ENCODE measurements at places on chromosomes 7 and 10.

GRCh38 chr10:43942096-43942850 lies 293.6 kb upstream of the ZNF32 start:
- DNase-seq = peak; percentile 18

GRCh38 chr10:2048337-2048973 lies 311.1 kb upstream of the ADARB2 start:
- DNase-seq = no peak

- DNase-seq = peak; percentile 33
Observed at GRCh38 chr7:149209518-149210269, 14.3 kb downstream of the ZNF282 start.

GRCh38 chr7:101302641-101303101 lies 18.9 kb downstream of the IFT22 start:
- DNase-seq = no peak

- no peak for DNase-seq
Observed at GRCh38 chr7:139619367-139619657, 95.8 kb downstream of the CLEC2L start.

DNA sequence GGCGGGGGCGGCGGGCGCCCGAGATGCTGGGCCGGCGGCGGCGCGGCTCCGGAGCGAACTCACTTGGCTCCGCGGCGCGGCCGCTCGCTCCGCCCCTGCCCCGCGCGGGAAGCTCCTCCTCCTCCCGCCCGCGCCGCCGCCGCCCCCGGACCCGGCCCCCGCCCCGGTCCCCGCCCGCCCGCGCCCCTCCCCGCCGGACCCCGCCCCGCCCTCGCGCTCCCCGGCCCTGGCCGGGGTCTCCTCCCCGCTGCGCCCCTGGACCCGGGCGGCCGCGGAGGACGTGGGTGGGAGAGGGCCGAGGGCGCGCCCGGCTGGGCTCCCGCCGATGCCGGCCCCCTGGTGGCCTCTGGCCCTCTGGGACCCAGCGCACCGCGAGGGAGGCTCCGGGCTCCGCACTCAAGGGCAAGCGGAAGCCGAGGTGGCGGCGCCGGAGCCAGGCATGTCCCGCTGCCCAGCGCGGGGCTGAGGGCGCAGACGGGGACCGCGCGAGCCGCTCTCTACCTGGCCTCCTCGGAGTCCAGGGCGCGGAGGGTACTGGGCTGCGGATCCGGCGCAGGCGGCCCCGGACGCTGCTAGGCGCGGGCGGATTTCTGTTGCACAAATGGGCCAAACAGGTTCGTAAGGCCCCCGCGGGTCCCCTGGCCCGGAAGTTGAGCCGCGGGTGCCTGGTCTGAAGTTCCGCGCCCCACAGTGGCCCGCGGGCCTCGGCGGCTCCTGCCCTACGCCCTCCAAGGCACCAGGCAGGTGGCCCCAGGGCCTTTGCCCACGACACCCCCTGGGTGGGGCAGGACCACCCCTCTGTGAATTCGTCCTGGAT lies at the start of gene TCERG1L:
Gene TCERG1L, minus strand, starts transcription at position 61 of the 817 bp plus-strand sequence. CDS start 86 bp downstream, outside the sequence.
- DNase-seq = no peak

GRCh38 chr10:69318867-69319727 lies 40.8 kb downstream of the HK1 start:
- no peak for DNase-seq

GRCh38 chr7:50793120-50793946 lies 10.6 kb upstream of the GRB10 start:
- DNase-seq = no peak

DNA sequence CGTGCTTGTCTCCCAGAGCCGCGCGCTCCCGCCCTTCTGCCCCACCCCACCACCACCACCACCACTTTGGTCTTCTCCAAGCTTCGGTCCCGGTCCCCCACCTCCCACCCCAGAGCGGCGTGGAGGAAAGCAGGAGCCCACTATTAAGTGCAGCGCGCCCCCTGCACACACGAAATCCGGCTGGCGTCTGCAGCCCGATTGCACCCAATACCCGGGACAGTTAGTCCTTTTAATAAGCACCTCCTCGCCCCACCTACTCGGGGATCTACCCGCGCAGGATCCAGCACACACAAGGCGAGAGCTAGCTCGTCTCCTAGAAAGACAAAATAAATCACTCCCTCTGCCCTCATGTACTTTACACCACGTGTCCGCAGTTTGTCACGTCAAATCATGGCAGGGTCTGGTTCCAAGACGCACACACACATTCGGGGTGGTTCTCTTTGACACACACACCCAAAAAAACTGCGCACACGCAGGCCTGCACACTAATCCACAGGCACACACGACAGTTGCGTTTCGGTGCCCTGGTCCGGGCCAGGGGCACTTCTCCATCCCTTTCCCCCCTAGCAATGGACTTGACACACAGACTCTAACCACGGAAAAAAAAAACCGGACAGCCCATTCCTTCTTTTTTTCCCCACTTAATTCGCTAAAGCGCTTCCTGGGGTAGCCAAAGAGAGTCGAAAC lies 1.6 kb downstream of the SFMBT2 start:
- no peak for DNase-seq

- DNase-seq = no peak
Observed at GRCh38 chr7:30968747-30969603, 5.2 kb downstream of the GHRHR start.

DNA sequence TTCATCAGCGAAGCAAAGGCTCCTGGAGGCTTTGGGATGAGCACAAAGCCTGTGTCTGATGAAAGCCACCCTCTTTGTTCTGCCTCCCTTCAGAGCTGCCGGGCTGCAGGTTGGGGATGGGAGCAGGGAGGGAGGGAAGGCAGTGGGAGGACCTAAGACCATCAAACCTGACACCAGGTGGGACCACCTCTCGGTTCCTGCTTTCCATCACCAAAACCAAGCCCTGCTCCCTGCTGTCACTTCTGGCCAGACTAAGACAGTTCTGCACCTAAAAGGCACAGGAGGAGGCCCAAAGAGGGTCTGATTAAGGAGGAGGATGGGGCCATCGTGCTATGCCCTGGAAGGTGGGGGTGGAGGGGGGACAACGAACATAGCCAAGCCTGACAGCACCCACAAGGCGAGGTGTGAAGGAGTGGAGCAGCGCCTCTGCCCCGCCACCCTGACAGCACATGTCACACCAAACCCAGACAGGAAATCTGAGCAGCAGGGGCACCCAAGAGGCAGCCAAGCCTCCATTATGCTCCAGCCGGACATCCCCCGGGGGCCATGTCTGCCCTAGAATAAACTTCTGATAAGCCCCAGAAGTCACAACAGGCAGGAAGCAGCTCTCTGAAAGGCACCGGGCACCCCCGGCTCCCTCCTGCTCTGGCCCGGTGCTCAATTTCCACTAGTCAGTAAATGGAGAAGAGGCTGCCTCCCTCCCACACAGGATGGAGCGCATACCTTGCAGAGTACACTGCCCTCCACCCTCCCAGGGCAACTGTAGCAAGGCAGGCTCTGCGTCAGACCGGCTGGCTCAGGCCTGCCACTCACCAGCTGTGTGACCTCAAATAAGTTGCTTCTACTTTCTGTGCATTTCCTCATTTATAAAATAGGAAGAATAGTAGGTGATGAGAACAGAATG lies 48.9 kb downstream of the DLG5 start:
- no peak for DNase-seq

DNA sequence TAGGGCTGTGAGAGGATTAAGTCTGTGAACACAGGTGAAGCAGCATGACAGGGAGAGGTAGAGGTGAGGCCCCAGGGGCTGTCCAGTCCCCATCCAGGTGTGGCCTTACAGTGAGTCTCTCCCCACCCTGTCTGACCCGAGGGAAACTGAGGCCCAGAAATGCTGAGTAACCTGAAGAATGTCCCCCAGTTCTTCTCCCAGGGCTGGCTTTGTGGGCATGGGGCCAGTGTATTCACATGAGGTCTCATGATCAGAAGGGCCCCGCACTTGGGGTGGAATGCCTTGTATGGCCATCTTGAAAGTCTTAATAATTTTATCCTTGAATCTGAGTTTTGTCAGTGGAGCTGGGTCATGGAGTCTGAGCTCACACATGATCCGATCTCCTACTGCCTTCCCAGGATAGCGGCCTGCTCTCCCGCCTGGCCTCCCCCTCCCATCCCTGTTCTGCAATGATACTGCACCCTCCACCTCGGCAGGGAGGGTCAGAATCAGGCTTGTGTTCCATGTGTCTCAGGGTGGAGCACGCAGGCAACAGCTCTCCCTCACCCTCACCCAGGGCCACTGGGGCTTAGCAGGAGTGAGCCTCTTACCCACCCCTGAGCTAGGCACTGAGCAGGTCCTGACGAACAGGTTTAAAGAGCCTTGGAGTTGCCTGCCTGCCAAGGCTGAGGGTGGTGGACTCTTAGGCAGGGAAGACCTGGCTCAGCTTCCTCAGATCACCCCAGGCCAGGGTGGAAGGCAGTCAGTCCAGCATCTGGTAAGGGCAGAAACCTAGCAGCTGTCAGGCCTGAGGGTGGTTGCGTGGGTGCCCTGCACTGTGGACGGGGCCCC lies 41.4 kb upstream of the NPFFR1 start:
- no peak for DNase-seq

- no peak for DNase-seq
Observed at GRCh38 chr10:33800986-33801385, 466.5 kb upstream of the NRP1 start.

GRCh38 chr10:124728071-124728829 lies 15.9 kb downstream of the FAM53B start:
- peak; percentile 23 for DNase-seq

- peak; percentile 98 for DNase-seq
Observed at GRCh38 chr7:767941-768731, 41.1 kb upstream of the PRKAR1B start.

GRCh38 chr7:158142657-158143056 lies 445.0 kb downstream of the PTPRN2 start:
- no peak for DNase-seq

DNA sequence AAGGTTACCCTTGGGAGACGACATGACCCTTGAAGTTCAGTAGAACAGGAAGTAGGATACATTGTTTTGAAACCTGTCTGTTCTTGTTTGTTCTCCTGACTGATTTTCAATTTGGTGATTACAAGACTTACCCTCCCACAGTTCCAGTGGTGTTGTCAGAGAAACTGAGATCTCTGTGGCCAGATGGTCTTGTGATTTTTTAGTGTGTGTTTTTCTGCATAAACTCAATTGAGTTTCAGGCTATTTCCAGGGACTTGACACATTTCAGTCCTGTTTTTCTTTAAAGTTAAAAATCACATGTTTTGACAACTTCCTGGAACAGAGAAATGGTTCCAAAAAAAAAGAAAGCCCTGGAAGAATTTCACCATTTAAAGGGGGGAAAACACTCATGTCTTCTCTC lies 22.3 kb downstream of the PIK3CG start:
- DNase-seq = no peak

DNA sequence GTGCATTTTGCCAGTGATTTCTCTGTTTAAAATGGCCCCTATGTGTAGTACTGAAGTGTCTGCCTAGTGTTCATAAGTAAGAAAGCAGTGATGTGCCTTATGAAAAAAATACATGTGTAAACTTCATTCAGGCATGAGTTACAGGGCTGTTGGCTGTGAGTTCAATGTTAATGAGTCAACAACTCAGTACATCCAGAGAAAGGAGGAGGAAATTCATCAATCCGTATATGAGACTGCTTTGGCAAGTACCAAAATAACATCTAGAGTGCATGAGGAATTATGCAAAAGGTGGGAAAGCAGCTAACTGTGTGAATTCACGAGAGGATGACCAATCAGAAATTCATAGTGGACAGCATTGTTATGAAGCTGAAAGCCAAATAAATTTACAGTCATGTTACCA lies 255.6 kb downstream of the ZEB1 start:
- DNase-seq = no peak

- no peak for DNase-seq
Observed at GRCh38 chr10:70843333-70843732, 27.6 kb downstream of the SGPL1 start.

- DNase-seq = no peak
Observed at GRCh38 chr7:47513741-47514241, 68.1 kb downstream of the TNS3 start.

DNA sequence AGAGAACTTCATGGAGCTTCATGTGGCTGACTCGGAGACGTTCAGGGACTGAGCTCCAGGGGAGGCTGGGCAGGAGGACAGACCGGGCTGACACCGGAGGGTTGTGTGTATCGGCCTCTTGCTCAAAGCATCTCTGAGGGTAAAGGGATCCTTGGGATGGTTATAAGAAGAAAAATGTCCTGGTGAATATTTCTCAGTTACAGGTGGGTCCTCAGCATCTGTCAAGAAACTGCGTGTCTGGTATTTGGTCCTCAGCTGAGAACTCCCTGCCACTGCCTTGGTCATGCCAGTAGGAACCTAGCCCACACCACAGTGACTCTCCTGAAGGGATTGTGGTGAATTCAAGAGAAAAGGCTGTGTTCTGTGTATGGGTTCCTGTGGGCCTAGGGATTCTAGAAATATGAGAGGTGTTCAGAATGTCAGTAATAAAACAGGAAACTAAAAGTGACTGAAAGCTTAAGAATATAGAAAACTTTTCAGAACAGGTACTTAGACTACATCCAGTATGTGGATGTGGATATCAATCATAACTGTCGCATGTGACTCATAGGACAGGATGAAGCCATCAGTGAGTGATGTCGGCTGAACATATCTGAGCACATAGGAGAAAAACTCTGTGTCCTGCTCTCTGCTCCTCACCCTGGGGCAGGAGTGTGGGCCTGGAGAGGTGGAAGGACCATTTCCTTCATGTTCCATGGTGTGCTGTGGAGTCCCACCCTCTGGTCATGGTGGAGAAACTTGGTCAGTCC lies 28.4 kb downstream of the MBL2 start:
- no peak for DNase-seq

- DNase-seq = no peak
Observed at GRCh38 chr10:56231436-56231835, 129.6 kb downstream of the ZWINT start.

GRCh38 chr10:124737221-124737620 lies 7.0 kb downstream of the FAM53B start:
- no peak for DNase-seq

- DNase-seq = no peak
Observed at GRCh38 chr10:50395851-50396250, 144.5 kb upstream of the ASAH2 start.

DNA sequence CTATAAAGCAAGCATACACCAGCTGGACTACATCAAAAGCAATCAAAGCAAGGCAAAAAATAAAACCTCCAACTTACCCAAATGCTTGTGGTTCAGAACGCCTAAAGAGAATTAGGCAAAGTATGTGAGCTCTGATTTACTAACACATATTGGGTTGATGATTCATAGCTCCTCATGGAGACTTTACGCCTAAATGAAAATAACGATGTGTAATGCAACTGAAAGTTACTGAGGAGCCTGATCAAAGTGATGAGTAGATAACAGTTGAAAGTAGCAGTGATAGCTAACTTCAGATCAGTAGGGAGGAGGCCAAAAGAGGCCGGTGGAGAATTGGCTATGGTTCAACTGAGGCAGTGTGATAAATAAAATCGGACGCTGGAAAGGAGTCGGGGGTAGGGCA lies 85.0 kb downstream of the MPP7 start:
- no peak for DNase-seq
